ENCODE measurements at places on chromosomes 5 and 9.

GRCh38 chr9:124551472-124552272 is 44.5 kb upstream of the NR5A1 start:
- DNase-seq = peak; percentile 16

DNA sequence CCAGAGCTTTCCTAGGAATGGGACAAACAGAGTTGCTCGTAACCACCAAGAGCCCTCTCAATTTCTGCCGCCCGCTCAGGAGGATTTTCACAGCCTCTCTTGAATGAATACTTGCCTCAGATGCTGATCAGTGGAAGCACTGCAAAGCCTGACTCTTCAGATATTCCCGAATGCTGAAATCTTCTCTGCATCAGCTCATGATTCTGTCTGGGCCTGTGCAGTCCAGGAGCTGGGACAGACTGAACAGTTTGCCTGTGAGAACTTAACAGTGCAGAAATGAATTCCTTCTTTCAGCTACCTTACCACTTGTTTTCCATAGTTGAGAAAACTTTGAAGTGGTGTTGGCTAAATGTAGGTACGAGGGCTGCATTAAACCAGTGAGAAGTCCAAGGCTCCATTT is 17.1 kb downstream of the ZNF462 start:
- no peak for DNase-seq

- no peak for DNase-seq
Measured at GRCh38 chr5:109989161-109989560, 299.4 kb downstream of the MAN2A1 start.

- DNase-seq = no peak
Measured at GRCh38 chr5:68344447-68345111, 129.0 kb downstream of the PIK3R1 start.

GRCh38 chr5:124549891-124550436 is 196.5 kb downstream of the ZNF608 start:
- no peak for DNase-seq

DNA sequence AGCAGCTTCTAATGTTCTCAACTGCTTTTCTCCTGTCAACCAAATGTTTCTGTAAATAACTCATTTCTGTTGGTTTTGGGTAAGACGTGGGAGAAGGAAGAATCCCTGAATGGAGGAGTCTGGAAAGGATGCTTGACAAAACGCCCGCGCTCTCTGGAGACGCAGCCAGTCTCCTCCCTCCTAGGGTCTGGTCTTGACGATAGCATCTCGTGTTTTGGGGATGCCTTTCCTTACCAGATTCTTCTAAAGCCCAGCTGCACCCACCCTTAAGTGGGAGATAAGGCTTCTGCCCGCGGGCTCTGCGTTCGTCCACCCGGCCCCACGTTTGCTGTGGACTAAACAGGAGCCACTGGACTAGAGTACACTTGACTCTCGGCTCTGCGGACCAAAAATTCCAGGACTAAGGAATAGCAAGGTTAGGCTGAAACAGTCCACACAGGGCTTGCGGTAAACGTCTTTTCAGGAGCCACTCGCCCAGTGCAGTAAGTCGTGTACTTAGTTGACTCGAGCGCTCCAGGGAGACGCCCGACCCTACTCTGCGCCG is 491 bp upstream of the CTSL start:
- DNase-seq = no peak

DNA sequence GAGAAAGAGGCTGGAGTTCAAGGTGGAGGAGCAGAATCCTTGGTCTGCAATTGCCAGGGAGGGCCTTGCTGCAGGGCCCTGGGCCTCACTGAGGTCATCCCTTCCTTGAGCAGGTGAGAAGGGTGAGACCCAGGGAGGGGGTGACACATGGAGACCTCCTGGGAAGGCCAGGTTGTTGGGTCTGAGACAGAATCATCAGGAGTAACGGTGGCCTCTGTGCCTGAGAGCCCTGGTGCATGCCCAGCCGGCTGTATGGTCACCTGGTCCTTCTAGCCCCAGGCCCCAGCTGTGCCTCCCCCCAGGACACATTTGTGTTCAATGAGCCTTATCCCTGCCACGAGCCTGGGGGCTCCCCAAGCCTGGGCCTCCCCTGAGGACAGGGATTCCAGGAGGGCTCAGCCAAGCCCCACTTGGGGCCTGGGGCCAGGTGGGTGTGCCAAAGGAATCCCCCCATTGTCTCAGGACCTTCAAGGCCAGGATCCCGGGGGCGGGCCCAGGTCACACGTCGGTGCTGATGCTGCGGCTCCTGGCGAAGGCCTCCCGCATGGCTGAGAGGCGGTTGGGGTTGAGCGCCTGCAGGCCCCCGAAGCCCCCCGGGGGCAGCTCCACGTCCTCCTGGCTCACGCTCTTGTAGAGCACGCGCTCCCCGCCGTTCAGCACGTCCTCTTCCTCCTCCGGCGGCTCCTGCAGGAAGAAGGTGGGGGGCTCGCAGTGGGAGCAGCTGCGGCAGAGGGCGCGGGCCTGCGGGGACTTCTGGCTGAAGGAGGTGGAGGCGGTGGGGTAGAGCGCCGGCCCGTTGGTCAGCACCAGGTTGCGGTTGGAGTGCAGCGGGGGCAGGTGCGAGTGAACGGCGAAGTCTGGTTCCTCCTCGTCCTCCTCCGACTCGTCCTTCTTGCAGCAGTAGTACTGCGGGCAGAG is 30.4 kb downstream of the FAM163B start:
- DNase-seq = no peak

- DNase-seq = no peak
Measured at GRCh38 chr5:112084149-112084548, 327.2 kb upstream of the NREP start.

DNA sequence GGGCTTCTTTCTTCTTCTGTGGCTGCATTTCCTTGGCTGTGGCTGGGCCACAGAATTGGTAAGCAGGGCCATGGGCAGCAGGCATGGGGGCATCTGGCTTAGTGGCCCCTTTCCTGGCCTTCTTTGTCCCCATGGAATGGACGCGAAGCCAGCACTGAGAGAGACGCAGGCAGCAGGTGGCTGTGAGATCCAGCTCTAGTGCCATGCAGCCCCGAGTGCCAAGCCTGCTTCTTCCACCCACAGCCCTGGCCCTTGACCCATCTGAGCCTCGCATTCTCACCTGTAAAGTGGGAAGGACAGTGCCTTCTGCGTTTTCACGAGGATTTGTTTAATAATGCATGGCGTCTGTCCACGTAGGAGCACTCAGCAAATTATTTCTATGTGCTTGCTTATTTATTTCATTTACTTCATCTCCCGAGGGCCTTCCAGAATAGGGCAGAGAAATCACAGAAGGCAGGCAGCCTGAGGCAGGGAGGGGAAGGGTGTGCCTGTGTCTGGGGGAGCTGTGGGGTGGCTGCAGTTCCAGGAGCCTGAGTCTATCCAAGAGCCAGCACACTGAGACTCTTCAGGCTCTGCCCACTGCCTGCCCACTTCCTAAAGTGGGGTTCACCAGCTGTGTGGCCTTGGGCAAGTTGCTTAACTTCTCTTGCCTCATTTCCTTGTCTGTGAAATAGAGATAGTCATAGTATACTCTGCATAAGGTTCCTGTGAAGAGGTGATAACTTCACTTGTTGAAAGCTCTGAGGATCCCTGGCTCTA is 55.2 kb downstream of the NTNG2 start:
- DNase-seq = no peak

DNA sequence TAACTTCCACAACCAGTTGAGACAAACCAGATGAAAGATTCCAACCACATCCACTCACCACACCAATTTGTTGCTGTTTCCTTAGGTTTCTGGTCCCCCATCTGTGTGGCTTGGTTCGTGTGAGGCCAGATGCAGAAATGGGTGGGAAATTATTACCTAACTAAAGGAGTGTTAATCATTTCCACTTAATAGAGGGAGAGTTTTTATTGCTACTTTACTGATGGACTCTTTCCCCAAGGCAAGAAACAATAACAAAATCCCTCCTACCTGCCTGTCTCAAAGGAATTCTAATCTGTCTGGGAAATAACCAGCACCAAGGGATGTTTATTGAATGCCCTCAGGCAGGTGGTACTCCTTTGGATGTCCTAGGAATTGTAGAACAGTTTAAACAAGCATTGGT is 76.3 kb downstream of the TMEM167A start:
- no peak for DNase-seq

DNA sequence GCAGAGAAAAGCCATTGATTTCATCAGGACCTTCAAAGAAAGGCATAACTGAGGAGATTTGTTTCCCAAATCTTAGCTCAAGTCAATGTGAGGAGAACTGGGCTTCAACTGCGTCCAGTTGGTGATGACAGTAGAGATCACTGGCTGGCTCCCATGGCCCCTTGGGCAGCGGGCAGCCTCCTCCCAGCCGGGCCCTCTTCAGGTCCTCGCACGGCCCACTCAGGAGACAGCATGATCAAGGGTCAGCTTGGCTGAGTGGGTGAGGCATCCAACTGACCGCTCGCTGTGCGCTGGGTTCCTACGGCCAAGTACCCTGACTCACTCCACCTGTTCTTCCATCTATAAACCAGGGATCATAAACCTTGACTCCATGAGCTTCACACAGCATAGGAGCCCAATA is 274.0 kb downstream of the NSG2 start:
- DNase-seq = no peak

- DNase-seq = no peak
Measured at GRCh38 chr5:111765613-111766571, 8.9 kb upstream of the NREP start.

DNA sequence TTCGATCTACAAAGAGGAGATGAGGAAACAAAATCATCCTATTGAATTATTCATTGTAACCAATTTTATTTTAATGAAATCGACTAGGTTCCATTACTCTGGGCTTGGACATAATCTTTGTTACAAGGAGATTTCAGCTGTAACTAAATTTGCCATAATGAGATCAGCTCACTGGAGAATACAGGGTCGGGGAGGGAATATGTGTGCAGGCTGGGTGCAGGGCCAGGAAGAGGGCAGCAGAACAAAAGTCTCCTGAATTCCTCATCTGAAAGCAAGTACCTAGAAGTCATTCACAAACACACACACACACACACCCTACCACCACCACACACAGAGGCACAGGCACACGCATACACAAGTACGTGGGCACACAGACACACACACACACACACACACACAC is 151.2 kb downstream of the PAPPA start:
- no peak for DNase-seq

DNA sequence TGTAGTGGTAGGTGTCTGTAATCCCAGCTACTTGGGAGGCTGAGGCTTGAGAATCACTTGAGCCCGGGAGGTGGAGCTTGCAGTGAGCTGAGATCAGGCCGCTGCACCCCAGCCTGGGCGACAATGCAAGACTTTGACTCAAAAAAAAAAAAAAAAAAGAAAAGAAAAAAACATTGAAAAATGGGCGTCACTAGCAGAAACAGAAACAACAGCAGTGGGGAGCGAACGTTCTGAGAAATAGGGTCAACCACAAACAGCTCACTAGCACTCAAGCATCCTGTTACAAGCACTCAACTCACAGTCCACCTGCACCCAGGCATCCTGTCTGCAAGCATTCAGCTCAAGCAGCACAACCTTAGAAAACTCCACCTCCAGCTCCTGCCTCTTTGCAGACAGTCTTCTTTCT is 17.2 kb downstream of the TRIM14 start:
- DNase-seq = peak; percentile 75

DNA sequence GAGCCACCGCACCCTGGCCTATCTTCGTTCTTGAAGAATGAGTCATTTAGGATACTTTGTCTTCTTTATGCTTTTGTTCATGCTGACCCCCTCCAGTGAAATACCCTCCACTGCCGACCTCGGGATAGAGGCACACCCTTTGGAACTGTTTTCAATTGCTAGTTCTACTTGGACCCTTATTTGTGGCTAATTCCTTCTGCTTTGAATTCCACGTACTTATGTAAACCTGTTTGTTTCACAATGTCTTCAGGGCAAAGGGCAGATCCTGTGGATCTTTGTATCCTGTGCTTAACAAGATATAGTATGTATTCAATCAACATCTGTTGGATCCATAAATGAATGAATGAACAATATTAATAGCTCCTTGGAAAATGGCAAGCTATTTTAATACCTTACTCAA is 19.6 kb upstream of the AOPEP start:
- DNase-seq = no peak

- no peak for DNase-seq
Measured at GRCh38 chr9:129851821-129852220, 16.6 kb downstream of the USP20 start.

DNA sequence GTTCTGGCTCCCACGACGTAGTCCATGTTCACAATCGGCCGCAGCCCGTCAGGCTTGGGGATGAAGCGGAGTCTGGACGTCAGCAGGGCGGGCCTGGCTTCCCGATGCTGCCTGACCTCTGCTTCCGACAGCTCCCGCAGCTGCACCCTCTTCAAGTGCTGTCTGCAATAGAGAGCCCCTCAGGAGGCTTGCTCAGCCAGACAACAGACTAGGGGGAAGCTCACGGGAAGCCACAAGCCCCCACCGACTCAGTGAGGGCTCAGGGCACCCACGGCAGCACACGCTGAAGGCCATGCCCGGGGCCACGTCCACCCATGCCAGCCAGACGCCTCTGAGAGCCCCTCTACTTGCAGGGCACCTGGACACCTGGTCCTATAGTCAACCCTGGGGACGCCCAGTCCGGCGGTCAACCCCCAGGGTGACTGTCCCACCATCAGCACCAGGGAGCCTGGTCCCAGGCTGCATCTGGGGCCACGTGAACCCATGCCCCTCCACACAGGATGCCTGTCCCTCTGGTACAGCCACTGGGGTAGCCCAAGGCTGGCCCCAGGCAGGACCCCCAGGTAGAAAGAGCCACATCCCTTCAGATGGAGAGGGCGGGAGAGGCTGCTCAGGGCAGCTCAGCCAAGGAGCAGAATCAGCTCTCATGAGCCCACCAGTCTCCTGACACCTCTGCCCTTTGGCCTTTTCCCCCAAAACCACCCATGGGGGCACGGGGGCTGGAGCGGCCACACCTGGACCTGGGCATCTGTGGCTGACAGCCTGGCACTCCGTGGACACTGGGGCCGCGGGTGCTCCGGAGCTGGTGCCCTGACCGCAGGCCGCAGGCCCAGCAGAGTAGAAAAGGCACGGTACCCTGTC is 14.5 kb downstream of the TERT start:
- DNase-seq = no peak

GRCh38 chr5:43110606-43111170 is 10.0 kb upstream of the ZNF131 start:
- no peak for DNase-seq

DNA sequence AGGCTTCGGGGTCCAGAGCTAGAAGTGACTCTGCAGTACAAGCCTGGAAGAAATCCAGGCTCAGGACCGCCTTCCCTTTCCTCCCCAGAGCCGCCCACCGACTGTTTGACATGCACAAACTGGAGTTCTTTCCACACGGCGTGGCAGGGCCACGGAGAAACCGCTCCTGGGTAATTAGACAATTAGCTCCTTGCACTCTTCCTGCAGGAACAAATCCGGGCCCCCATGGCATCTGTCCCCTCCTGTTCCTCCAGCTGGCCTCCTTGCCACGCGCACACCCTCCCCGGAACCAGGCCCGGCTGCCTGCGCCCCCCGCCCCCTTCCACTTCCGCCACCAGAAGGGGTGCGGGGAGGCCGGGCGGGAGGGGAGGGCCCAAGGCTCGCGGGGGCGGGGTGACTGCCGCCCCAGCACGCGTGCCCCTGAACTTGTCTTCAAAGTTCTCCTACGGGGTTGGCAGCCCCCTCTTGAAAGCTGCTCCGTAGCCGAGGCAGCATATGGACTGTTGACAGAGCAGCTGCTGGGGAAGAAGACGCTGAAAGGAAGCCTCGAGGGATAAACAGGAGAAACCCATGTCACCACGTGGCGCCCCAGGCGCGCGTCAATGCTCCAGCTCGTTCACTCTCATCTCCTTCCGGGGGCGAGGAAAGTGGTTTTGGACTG is 74.3 kb downstream of the SEC61B start:
- no peak for DNase-seq

GRCh38 chr9:124618476-124618875 is 111.3 kb upstream of the NR5A1 start:
- no peak for DNase-seq

All from GM19239 (cell line).